NCI-H2227 treated with DMSO at 0.1 percent for 48 hours (cell line): ENCODE measurements at places on chromosomes 6 and 20.

DNA sequence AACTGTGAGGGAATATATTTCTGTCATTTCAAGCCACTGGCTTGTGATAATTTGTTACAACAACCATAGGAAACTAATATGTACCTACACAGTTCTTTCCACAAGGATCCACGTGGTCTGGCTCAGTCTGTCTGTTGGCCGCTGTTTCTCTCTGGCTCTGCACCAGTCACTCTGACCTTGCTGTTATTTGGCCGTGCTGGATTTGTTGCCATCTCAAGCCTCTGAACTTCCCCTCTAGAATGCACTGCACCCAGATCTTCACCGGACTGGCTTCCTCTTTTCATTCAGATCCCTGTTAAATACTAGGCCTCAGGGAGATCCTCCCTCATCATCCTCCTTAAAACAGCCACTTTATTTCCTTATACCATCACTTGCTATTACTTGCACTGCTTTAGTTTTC, 446.8 kb downstream of the TFAP2B start:
- DNase-seq, result no peak

- DNase-seq, result no peak
These were observed 129.1 kb upstream of the SALL4 start for GRCh38 chr20:51931371-51931781.

GRCh38 chr6:20056350-20056992, 155.8 kb downstream of the MBOAT1 start:
- DNase-seq, result peak; percentile 39

DNA sequence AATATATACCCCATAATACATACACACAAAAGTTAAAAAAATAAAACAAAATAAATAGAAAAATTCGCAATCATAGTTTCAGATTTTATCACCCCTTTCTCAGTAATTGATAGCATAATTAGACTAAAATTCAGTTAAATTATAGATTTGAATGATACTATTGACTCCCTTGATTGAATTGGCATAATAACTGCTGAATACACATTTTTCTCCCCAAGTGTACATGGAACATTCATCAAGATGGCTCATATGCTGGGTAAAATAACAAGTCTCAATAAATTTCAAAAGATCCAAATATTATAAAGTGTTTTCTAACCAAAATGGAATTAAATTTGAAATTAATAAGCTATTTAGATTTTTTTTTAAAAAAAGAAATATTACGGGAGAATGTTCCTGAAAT, 616.1 kb downstream of the MAFB start:
- no peak for DNase-seq

DNA sequence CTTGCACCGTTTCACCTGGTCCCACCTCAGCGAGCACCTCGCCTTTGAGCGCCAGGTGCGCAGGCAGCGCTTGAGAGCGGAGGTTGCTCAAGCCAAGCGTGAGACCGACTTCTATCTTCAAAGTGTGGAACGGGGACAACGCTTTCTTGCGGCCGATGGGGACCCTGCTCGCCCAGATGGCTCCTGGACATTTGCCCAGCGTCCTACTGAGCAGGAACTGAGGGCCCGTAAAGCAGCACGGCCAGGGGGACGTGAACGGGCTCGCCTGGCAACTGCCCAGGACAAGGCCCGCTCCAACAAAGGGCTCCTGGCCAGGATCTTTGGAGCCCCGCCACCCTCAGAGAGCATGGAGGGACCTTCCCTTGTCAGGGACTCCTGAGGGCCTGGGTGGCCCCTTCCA, 1.5 kb downstream of the ABT1 start:
- no peak for DNase-seq

DNA sequence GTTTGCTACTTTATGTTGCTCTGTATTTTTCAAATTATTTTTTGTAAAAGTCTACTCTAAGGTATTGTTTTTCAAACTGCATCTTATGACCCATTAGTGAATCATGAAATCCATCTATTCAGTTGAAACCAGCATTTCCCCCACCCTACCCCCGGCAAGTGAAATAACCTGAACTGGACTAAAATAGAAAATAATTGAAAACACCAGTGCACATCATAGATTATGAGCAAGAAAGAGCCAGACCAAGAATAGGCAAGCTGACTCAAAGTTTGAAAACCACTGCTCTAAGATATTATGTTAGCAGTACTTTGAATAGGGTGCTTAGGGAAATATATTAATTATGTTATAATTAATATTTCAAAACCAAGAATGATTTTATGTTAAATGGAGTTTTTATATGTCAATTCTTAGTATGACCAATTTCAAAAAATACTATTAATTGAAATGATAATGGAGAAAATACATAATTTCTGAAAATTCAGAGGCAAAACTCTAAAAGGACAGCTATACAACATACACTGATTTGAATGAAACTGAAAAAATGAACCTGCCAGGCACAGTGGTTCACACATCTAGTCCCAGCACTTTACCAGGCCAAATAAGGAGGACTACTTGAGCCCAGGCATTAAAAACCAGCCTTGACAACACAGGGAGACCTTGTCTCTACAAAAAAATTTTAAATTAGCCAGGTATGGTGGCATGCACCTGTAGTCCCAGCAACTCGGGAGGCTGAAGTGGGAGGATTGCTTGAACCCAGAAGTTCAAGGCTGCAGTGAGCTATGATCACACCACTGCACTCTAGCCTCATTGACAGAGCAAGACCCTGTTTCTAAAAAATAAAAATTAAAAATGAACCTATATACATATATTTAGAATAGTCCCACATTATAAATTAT, 112.0 kb downstream of the CDK19 start:
- no peak for DNase-seq

DNA sequence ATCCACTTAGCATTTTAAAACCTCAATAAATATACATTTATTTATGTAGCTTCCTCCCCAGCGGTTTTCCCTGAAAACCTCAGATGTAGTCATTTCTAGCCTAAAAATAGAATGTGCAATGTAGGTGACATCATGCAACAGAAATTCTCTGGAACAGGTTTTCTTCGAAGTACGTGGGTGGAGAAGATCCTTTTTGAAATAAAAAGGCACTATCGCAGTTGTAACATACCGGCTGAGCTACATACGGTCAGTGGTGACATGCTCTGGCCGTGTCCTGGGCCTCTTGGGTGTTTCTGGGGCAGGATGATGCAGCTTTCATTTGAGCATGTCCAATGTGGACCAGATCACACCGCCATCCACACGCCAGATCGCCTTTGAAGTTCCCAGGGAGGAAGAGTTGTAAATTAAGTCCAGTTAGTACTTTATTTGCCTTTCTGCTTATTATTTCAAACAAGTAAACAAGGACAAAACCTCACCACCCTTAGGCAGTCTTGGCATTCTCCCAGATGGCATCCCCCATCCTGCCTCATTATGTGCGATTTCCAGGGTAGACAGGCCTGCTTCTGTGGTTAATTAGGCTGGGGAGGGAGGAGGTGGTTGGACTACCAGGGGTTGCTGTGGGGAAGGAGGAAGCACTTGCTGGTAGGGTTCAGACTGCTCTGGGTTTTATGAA, 109.5 kb upstream of the CLDN20 start:
- peak; percentile 11 for DNase-seq

DNA sequence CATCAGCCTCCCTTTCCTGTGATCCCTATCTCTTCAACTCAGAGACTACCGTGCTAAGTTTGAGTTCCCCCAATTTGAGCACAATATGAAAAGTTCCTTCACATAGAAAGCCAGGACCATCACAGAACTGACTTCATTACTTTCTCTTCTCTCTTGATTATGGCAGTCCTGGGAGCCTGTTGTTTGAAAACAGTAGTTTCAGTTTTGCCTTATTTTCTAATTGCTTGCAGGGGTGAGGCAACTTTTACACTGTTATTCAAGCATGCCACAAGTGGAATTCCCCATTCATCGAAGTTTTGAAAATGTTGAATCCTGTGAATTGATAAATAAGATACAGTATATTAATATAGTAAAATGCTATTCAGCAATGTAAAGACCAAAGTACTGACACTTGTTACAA, 569.7 kb upstream of the MARCKS start:
- DNase-seq, result no peak

DNA sequence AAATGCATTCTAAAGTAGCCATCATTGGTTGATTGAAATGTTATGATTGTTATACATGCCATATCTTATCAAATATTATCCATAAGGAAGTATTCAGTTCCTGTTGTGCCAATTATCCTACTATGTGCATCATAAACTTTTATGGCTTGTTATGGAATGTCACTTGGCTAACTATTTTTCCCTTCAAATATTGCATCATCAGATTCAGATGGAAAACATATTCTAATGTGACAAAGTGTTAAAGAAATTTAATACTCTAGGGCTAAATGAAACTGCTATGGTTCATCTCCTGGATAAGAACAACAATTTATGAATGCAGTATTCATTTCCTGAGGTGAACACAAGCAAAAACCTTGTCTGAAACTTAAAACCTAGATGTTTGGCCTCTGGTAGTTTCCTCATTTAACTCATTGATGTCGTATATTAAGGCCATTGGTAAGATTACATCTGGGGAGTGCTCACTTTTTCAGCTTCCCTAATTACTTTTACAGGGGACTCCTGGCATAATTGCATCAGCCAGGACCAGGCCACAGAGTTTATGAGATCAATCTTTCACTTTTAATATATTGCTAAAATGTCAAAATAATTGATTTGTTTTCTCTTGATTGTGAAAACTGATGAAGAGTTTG, 134.9 kb upstream of the CEP162 start:
- no peak for DNase-seq

GRCh38 chr6:56245903-56246351, 1.5 kb downstream of the COL21A1 start:
- no peak for DNase-seq

DNA sequence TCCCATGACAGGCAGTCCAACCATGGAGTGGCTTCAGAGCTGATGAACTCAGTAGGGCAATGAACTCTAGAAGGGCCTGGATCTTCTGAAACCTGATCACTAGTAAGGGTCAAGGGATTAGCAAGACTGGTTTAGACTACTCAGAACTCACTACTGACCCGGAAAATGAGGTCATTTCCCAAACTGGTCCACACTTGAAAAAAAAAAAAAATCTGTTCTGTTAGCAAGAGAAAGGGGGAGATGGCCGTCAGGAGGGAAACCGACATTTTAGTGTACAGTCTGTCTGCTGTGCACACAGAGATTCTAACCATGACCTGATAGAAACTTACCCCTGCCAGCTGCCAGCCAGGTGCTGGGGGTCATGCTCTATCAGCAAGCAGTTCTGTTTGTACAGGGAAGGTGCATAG, 262.4 kb upstream of the AGPAT4 start:
- no peak for DNase-seq
